ENCODE measurements at places on chromosomes 16 and 17.

GRCh38 chr17:193426-193810 is 12.0 kb upstream of the DOC2B start:
- DNase-seq, result no peak

DNA sequence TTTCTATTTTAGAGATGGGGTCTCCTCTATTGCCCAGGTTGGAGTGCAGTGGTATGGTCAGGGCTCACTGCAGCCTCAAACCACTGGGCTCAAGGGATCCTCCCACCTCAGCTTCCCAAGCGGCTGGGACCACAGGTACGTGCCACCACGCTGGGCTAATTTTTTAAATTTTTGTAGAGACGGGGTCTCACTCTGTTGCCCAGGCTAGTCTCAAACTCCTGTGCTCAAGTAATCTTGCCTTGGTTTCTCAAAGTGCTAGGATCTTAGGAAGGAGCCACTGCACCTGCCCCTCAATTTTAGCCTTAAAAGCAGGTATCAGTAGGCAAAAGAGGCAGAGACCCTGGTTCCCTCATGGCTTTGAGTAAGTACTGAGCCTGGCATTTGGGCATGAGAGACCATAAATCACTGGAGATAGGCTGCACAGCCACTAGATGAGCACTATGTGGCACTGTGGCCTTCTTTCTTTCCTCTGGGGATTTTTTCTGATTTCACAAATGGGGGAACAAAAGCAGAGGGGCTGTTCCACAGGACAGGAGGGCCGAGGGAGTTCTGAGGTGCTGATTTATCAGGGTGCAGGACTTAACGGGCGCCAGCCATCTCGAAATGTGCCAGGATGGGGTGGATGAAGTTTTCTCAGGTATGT is 82.2 kb downstream of the PLXDC1 start:
- no peak for DNase-seq

- DNase-seq, result no peak
Measured at GRCh38 chr16:88976366-88977017, 515 bp downstream of the CBFA2T3 start.

GRCh38 chr17:18017958-18018357 is 21.0 kb downstream of the ATPAF2 start:
- DNase-seq, result no peak

GRCh38 chr16:89170346-89171215 is 967 bp upstream of the CDH15 start:
- no peak for DNase-seq

DNA sequence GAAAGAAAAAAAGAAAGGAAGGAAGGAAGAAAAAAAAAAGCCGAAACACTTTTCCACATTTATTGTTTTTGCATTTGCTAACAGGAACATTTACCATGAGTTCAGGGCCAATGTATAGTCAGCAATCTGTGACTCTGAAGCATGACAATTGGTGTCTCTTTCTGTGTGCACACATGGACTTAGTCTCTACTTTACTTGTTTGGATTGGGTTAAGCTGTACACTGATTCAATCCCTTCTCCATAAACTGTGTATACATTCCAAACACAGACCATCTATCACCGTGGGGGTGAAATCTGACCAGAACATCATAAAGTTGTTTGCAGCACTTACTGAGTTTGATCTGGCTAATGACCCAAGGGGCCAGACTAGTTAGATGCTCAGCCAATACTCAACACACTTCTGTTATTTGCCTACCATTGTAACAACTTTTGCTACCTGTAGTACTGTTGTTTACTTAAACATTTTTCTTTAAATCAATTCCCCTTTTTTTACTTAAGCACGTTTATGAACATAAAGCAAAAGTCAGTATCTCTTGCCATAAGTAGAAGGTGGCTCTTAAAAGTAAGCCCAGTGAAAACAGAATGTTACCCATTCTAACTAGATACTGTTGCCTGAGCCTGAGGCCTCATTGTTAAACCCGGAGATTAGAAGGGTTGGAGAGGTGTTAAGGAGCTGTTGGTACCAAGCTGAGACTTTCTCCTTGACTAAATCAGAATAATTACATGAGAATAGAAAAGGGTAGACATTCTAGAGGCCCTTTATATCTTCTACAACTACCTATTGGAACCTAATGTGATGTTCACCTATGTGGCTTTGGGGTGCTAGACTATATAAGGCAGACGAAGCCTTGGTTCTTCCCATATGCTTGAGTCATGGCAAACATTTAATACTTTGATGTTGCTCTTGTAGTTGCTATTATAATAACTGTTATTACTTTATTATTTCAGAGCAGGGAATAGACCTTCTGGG is 41.8 kb downstream of the SCNN1B start:
- DNase-seq, result no peak

DNA sequence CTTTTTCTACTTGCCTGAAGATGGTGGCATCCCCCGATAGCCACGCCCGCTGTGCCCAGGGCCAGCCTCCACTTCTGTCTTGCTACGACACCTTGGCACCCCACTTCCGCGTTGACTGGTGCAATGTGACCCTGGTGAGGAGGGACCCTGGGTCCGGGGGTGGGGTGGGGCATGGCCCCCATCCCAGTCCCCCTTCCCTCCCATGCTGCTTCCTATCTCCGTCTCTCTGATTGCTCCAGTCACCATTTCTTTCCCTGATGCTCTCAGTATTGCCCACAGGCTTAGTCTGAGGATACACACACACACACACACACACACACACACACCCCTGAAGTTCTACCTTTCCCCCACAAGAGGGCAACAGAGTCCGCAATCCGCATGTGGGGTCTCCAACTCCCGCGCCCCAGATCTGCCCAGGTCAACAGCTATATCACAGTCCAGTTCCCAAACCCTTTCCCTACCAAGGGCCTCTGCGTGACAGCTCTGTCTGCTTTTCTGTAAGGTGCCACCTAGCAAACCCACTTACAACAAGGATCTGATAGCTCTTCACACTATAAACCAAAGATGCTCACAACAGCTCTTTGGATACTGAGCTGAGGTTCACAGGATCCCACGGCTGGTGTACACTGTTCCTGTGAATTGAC is 3.4 kb downstream of the SGCA start:
- DNase-seq, result no peak

- no peak for DNase-seq
Measured at GRCh38 chr16:616733-617586, 13.8 kb upstream of the WFIKKN1 start.

- no peak for DNase-seq
Measured at GRCh38 chr16:2795395-2796143, 2.7 kb upstream of the PRSS41 start.

GRCh38 chr16:6645768-6646568 is 686.7 kb upstream of the RBFOX1 start:
- DNase-seq, result no peak

GRCh38 chr17:80415626-80416137 is 715 bp downstream of the ENDOV start:
- no peak for DNase-seq

DNA sequence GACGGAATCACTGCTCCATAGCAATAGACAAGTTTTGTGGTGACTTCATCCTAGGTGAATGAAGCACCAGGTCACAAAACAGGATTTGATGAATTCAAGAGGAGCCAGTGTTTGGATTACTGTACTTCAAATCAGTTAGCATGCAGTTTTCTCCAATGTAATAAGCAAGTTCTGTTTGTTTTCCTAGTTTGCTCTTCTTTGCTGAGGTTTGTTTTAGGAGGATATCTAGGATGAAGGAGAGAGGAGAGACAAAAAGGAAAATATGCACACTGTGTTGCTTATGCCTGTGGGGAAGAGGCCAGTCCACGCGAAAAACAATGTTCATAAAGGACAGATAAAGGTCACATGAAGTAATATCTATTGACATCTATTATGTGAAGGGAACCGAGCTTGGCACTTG is 9.0 kb downstream of the KRT37 start:
- no peak for DNase-seq

DNA sequence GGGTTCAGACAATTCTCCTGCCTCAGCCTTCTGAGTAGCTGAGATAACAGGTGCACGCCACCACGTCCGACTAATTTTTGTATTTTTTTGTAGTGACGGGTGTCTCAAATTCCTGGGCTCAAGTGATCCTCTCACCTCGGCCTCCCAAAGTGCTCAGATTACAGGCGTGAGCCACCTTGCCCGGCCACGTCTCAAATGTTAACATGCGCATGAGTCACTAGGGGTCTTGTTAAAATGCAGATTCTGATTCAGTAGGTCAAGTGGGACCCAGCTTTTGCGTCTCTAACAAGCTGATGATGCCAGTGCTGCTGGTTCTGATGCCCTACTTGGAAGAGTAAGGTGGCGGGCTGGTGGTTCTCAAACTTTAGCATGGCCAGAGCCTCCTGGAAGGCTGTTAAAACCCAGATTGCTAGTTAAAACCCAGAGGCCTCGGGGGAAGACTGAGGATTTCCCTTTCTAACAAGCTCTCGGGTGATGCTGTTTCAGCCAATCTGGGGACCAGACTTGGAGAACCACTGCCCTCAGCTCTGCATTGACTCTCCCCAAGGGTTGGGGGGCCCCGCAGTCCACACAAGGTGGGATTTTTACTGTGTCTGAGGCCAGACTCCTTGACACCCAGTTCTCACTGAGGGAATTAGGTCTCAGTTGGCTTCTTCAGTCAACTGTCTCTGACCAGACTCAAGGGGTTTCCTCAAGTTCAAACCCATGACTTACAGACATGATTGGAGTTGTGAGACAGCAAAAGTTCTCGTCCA is 17.9 kb downstream of the SCNN1B start:
- no peak for DNase-seq

- DNase-seq, result no peak
Measured at GRCh38 chr16:86573215-86573614, 5.1 kb upstream of the FOXL1 start.

DNA sequence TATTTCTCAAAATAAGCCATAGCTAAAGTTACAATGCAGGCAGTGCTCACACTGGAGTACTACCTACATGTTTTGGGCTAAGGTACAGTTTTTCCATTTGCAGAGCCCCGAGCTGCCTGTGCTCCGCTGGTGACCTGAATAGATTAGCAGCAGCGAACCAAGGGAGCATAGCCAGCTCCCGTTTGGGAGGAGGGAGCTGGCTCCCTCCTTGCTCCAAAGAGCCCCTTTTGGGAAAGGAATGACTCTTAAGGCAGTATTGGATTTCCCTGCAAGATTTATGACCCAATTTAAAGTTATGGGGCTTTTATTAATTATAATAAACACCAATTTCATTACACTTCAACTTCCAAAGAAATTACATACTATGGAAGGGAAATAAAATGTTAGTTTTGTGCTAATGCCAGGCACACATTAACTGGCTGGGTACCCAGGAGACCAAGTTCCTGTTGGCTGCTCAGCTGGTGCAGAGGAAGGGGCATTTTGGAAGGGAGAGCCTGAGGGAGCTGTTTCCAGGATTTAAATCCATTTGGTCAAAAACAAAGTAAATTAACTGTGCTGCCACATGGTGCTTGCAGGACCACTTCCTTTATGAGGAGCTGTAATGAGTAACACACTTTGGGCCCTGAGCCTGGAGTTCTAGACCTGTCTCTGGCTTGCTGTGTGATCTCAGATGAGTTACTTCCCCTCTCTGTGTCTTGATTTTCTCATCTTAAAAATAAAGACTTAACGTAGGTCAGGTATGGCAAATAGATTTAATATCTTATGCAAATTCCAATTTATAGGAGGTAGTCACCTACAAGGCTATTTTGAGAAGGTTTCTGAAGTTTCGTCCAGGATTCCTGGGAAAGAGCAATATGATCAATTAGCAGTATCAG is 362.1 kb upstream of the CCL2 start:
- no peak for DNase-seq

DNA sequence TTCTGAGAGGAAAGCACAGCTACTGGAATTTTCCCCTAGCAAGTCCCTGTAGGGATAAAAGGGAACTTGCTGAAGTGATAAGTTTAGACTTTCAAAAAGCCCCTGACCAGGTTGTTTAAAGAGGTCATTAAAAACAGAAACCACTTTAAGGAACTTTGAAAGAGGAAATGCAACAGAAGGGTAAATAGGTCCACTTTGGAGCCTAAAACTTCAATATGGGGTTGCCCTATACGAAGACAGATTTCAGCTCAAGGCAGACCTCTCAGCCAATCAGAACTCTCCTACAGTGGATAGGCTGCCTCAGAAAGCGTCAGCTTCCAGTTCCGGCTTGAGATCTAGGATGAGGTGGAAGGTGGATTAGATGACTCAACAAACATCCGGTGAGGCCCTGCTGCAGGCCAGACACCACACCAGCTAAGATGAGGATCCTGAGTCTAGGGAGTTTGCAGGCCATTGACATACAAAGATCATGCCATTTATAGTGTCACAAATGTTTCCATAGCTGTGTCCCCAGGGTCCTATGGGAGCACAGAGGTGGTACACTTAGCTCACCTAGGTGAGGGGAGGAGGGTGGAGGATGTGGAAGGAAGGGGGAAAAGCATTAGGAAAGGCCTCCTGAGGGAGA is 7.9 kb upstream of the MFSD6L start:
- peak; percentile 16 for DNase-seq

DNA sequence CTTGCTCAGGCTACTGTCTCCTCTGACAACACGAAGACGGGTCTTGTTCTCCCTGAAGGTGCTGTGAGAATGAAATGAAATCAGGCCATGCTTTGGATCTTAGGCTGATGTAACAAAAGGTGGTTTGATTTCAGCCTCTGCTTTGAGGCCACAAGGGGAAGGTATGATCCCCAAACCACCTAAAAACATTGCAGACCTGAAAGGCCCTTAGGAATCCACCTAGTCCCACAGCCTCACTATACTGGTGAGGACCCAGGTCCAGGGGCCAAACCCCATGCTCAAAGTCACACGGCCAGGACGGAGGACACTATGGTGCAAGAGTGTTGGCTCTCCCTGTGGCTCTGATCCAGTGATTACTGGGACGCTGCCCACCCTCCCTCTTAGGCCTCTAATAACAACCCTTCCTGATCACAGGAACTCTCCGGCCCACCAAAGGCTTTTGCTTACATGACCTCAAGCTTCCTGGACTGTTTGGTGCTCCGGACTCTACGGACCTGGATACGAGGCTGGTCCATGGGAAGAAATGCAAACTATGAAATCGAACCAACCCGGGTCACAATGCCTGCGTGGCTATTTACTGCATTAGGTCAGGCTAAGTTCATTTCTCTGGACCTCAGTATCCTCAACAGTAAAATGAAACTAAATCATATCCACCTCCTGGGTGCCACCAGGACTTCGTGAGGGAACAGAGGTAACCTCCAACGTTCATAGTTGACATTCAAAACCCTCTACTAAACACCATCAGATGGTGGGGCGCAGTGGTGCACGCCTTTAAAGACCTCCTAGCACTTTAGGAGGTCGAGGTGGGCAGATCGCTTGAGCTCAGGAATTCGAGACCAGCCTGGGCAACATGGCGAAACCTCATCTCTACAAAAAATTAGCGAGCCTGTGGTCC is 1.5 kb downstream of the TRIM25 start:
- DNase-seq, result no peak

DNA sequence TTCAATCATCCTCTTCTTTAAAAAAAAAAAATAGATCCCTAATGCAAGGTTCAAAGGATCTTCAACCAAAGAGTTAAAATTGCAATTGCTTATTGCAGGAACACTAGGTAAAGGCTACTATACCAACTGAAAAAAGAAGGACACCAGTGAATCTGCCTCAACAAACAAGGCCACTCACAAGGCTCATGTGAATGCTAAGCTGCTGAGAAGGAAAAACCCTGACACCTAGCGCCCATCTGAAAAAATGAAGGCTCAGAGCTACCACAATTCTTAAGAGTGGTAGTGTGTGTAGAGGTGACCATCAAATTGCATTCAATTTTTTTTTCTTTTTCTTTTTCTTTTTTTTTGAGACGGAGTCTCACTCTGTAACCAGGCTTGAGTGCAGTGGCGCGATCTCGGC is 201.6 kb upstream of the C17orf78 start:
- DNase-seq, result peak; percentile 59

- no peak for DNase-seq
Measured at GRCh38 chr17:38568274-38568673, 37.5 kb downstream of the SRCIN1 start.

Measured in putamen (tissue), 1 donor.